ENCODE measurements at places on chromosomes 6 and 20. TPM values are rescaled to one million over a fixed set of nuclear protein-coding genes. Genes with fewer than 3 reads are reported as not detected.
A peak's percentile ranks its signal among the peaks of the same experiment; 100 is the strongest.

Gene PKHD1
- not detected for total RNA-seq

DNA sequence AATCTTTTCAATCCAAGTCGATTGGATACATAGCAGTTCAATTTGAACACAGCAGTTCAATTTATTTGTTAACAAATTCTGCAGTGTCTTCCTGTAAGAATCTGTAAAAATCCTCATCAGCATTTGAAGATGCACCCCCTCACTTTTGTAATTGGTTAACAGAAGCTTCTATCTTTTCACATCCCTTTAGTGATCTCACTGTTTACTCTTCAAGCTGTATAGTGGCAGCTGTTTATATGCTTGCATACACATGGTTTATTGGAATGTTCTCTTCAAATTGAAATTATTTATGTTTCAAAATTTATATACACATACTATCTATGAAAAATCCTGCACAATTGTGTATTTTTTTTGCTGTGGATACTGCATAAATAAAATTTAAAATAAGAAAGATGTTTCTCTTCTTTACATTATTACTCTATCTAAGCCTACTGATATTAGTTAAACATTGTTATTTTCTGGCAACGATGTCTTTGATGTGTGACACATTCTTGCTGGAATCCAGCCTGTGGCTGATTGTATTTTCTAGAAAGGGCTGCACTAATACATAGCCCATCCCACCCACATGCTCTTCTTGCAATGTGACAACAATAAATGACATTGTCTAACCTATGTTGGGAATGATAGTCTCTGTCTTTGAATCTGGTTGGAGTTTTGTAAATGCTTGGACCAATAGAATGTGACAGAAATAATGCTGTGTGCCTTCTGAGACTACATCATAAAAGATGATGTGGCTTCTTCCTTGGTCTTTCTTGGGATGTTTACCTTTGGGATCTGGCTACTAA lies 573.0 kb downstream of the CD109 start:
- no peak for DNase-seq

DNA sequence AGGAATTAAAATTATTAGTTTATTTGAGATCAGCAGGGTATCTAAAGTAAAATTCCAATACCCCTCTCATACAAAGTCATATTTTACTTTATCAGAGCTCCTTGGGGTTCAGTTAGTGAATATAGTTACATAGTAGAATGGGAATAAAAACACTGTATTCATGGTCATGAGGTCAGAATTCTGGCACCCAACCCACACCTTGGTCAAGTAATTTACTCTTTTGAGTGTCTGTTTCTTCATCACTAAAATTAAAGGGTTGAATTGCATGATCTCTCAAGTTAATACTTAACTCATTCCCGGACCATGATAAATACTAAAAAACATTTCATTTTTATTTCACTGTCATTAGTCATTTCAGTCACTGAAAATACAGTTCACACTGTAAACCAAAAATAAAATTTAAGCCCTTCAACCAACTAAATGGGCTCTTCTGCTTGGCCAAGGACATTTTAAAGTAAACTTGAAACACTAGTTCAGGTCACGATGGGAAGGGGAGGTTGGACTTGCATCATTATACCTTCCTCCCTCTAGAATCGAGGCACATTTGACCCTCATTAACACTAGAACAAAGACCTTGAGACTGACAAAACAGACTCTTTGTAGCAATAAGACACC lies 21.1 kb upstream of the HLA-DRB1 start:
- no peak for DNase-seq

- no peak for DNase-seq
Observed at GRCh38 chr20:63100926-63101699, 94.3 kb upstream of the BHLHE23 start.

Gene DNAH8
- not detected for total RNA-seq

- no peak for DNase-seq
Observed at GRCh38 chr6:124991764-124992295, 29.6 kb downstream of the RNF217 start.

- no peak for DNase-seq
Observed at GRCh38 chr6:109508166-109508860, 25.3 kb upstream of the ZBTB24 start.

Gene CTAGE9
- total RNA-seq, result not detected

DNA sequence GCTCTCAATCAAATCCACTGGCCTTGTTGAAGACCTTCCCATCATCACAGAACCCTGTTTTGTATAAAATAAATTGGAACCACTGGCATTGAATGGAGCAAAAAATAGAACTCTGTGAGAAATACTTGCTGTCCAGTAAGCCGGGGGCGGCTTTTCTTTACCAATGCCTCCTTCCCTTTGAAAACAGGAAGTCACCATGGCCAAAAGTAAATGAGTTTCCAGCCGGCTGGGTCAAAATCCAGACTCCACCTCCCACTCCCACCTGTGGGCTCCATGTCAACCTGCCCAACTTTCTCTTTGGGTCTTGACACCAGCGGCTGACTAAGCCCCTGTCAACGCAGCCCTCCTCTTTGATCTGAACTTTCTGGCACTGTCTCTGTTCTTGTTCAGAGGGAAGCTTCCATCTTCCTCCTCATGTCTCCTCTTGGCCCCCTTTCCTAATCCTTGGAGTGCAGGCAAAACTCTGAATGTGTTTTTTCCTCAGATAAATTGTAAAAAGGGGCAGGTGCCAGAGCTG lies 95.2 kb downstream of the TFAP2C start:
- no peak for DNase-seq

GRCh38 chr20:59421920-59422637 lies 121.7 kb downstream of the EDN3 start:
- DNase-seq, result no peak

DNA sequence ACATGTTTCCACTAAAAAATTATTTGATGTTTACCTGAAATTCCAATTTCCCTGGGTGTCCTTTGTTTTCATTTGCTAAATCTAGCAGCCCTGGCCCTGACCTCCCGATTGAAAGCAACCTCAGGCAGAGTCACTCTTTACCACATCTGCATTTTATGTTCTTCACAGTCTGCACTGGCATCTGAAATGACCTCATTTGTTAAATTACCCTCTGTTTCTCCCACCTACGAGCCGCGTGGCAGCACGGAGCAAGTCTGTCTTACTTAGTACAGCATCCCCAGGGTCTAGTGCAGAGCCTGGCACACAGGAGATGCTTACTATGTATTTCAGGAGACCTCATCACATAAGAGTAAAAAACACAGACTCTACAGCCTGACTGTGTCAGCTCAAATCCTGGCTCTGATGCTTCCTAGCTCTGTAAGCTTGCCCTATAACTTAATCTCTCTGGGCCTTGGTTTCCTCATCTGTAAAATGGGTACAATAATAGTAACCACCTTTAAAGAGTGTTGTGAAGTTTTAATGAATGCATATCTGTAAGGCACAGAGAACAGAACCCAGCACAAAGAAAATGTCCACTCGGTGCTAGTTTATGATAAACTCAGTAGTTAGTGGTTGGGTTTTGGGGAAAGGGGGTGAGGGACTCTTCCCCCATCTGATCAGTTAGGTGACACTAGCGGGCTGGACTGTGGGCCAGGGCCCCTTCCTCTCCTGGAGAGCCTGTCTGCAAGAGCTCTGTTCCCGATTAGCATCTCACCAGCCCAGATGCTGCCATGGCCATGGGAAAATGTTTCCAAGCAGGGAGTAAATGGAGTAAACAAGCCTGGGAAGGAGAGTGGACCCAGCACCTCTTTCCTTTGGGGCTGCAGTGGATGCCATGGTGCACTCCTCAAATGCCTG lies 88.2 kb downstream of the PREX1 start:
- no peak for DNase-seq

Gene SERINC3
- 84.7 TPM for total RNA-seq

GRCh38 chr20:63544958-63545516 lies 2.5 kb downstream of the SRMS start:
- no peak for DNase-seq

Gene DNMT3B
- total RNA-seq, result 6.8 TPM

GRCh38 chr6:54697424-54697823 lies 149.1 kb upstream of the FAM83B start:
- peak; percentile 10 for DNase-seq

Gene SYCP2L
- 0.49 TPM for total RNA-seq

Gene SPATA25
- 0.98 TPM for total RNA-seq

- DNase-seq, result no peak
Observed at GRCh38 chr20:43977962-43978361, 63.3 kb downstream of the TOX2 start.

Gene RHAG
- not detected for total RNA-seq

GRCh38 chr6:21537637-21538036 lies 55.9 kb upstream of the SOX4 start:
- DNase-seq, result no peak

DNA sequence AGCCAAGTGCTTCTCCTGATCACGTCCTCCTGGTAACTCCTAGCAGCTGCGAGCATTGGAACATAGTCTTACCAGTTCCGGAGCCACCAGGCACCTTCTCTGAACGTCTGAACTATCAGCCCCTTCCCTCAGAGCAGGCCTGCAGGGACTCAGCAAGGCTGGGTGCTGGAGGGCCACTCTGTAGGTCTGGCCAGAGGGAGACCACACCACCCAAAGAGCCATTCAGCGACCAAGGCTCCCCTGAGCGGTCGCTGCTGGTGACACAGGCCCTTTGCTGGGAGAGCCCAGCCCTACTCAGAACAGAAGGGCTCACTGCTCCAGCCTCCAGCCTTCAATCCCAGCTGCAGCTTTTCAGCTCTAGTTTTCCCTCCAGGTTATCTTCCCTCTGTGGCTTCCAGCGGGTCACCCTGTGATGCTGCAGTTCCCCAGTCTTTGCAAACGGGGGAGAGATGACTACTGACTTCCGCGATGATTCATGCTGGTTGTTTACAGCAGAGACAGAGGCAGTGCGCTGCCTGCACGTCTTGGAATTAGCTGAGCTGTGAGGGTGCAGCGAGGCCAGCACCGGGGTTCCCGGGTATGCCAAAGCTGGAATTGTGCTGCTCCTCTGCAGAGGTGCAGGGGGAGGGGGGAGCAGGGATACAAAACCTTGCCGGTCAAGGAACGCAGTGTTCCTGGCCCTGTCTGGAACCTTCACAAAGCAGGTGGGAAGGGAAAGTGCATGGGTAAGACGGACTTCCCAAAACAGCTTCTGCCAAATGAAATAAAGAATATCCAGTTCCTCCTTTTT lies 161.4 kb downstream of the LY86 start:
- peak; percentile 86 for DNase-seq

Gene TPX2
- total RNA-seq, result 312 TPM

Gene TXLNB
- 1.1 TPM for total RNA-seq

- DNase-seq, result peak; percentile 63
Observed at GRCh38 chr6:140082867-140083297, 708.4 kb upstream of the CITED2 start.

- DNase-seq, result no peak
Observed at GRCh38 chr6:127291495-127291894, 24.8 kb downstream of the RNF146 start.

DNA sequence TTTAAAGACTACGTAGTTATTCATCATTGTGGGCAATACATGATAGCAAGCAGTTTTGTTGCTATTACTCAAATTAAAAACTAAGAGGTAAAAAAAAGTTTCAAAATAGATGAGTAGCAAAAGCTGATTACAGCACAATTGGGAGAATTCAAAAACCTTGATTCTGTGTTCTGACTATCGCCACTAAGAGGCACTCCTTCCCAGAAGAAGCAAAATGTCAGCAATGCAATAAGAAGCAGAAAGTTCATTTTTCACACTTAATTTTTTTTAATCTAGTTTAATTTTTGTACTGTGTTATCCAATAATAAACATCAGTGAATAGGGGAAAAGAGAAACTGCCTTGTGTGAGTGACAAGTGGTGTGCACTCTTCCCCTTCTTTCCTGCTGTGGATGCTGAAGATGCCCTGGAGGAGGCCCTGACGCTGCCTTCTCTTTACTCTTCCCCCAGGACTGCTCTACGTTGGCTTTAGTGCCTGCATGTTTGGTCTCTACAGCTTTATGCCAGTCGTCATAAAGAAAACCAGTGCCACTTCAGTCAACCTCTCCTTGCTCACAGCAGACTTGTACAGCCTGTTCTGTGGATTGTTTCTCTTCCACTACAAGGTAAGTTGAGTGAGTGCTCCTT lies 263.2 kb upstream of the PLN start:
- no peak for DNase-seq

GRCh38 chr6:89148016-89148750 lies 2.3 kb downstream of the PM20D2 start:
- peak; percentile 4 for DNase-seq

GRCh38 chr6:166830185-166830890 lies 126.0 kb downstream of the RNASET2 start:
- no peak for DNase-seq

- DNase-seq, result no peak
Observed at GRCh38 chr20:31974951-31975487, 7.1 kb downstream of the XKR7 start.

- DNase-seq, result no peak
Observed at GRCh38 chr6:21281366-21281765, 312.2 kb upstream of the SOX4 start.

Gene ADGRG6
- 1.4 TPM for total RNA-seq

All from RPMI7951 (cell line).